ENCODE measurements at places on chromosomes 3 and 15. TPM values are rescaled to one million over a fixed set of nuclear protein-coding genes. Genes with fewer than 3 reads are reported as not detected.

GRCh38 chr3:195133013-195133412 is 137.9 kb downstream of the XXYLT1 start:
- no peak for DNase-seq

GRCh38 chr3:84961011-84961410 is 2.2 kb downstream of the CADM2 start:
- no peak for DNase-seq

DNA sequence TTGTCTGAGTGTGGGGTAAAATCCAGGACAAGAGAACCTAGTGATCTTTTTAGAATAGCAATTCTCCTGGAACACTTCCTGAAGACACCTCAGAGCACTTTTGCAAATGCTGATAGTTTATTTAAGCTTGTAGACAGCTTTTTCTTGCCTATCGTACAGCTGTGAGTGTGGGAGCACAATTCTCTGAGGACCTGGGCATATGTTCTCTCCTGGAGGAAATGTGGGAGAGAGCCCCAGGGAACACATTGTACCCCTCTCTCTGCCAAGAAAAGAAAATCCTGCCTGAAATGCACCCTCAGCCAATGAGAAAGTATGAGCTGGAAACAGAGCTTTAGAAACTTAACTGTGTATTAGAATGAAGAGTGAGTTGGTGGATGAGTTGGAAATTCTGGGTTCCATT is 308.3 kb upstream of the SEMA6D start:
- DNase-seq = peak; percentile 61

GRCh38 chr15:52097180-52097579 is 15.4 kb downstream of the BCL2L10 start:
- no peak for DNase-seq

DNA sequence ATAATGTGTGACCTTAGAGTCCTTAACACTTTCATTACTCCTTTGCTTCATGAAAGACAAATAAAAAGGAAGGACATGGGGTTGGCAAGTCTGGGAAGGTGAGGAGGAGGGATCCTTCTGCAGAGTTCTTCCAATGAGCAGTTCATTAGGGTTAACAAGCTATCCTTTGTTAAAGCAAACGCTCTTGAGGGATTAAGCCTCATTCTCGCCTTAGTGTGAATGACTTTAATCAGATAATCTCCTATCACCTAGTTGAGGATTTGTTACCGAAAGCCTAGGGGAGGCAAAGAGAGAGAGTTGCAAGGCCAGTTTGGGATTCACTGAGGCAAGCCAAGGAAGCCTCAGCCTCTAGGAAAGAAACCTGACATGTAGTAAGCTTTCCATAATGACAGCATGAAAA is 7.4 kb upstream of the MBNL1 start:
- no peak for DNase-seq

GRCh38 chr3:10484709-10485108 is 20.7 kb downstream of the ATP2B2 start:
- DNase-seq = no peak

- no peak for DNase-seq
Measured at GRCh38 chr3:145882436-145882835, 278.5 kb downstream of the PLOD2 start.

- DNase-seq = no peak
Measured at GRCh38 chr15:29962407-29962806, 120.3 kb upstream of the GOLGA8J start.

DNA sequence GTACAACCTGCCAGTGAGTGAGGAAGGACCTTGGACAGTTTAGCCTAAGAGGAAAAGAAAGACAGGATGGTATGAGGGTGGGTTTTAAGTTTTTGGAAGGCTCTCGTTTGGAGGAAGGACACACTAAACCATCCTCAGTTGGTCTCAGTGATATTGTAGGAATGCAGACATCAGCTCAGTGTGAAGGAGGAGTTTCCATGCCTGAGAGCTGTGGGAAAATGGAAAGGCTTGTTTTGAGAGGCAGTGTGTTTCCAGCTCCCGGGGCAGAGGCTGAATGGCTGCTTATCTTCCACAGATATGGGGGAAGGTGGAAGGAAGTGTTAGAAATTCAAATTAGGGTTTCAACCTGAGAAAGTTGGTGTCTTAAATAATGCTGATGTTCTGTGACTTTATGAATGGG is 89.6 kb upstream of the MYZAP start:
- peak; percentile 42 for DNase-seq

- DNase-seq = no peak
Measured at GRCh38 chr15:88690331-88690730, 51.5 kb downstream of the ISG20 start.

- no peak for DNase-seq
Measured at GRCh38 chr15:100809151-100809550, 70.5 kb upstream of the ALDH1A3 start.

- no peak for DNase-seq
Measured at GRCh38 chr3:34102288-34102687, 303.9 kb downstream of the PDCD6IP start.

DNA sequence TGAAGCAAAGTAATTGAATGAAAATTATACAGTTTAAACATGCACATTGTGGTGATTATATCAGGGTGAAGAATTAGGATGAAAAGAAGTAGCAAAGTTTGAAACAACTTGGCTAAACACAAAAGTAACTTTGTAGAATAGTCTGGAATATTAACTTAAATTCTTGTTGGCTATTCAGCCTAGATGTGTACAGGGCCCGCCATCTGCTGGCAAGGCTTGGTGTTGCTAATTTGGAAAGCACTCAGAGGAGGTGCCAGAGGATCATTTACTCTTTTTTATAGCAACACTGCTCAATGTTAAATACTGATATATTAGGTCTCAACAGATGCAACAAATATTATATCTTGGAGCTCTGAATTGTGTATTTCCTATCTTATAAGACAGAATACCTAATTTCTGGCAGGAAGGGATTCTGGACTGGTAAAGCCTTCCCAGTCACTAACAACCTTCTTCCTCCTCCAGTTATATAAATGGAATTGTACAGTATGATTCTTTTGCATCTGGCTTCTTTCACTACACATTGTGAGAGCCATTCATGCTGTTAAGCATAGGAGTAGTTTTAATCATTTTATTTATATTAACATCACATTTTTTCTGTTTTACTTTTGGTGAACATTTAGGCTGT is 36.1 kb downstream of the TTC23 start:
- DNase-seq = peak; percentile 50

DNA sequence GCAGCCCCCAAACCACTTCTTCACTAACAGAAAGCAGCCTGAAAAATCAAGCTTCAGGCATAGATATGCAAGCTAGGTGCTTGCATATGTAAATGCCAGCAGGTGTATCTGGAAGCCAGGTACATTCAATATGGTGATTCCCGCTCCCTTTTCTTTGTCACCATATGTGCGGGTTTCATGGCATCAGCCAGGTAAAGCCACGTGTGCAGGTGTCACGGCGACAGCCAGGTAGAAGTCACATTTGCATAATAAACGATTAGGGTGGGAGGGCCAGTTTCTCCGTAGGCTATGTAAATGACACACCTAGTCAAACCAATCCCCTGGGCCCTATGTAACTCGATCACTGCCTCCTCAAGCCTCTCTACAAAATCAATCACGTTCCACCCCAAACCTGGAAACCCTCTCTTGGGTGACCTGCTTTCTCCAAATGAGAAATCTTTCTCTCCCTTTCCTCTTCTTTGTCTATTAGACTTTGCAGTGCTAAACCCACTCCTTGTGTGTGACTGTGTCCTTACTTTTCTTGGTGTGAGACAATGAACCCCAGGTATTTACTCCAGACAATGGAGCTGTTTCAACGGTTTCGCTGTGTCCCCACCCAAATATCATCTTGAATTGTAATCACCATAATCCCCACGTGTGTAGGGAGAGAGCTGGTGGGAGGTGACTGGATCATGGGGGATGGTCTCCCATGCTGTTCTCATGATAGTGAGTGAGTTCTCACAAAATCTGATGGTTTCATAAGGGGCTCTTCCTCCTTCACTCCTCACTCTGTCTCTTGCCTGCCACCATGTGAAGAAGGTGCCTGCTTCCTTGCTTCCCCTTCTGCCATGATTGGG is 44.6 kb downstream of the ONECUT1 start:
- DNase-seq = no peak

- no peak for DNase-seq
Measured at GRCh38 chr3:15113471-15113870, 14.5 kb upstream of the RBSN start.

DNA sequence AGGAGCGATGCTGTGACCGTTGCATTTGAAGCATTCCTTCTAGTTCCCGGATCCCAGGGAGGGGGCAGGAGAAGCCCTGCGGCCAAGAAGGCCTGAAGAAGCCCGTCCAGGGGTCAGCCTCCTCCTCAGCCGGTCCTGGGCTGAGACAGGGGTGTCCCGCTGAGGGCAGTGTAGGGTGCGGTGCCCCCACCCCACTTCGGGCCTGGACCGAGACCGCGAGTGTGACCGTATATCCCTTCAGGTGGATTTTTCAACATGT is 2.8 kb downstream of the OCA2 start:
- DNase-seq = no peak

DNA sequence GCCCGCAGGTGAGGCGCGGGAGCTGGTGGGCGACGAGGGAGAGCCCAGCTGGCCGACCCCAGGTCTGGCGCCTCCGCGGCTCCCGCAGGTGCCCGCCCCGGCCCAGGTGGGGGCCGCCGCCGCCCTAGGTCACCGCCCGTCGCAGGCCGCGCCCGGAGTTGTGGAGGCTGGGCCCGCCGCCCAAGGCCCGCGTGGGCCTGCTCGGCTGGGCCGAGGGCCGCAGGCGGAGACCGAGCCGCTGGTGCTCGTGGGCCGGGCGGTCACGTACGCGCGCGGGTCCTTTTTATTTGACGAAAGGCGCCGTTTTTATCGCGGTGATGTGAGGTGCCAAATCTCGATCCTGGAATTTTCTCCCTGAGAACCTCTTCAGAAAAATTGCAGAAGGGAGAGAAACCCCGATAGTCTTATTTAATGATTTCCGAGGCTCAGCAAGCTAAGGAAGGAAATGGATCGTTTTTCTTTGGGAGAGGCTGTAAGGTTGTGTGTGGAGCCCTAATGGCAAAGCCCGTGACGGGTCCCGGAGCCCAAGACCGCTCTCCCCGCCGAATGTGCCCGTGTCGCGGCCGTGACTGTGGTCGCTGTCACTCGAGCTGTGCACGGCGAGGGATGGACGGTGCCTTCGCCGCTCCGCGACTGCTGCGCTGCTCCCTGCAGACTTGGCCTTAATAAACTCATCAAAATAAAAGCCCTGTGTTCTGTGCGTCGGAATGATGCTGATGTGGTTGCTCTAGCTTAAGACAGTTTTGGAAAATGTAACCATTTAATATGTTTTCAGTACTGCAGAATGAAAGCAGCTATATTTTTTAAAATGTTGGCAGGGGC is 612 bp downstream of the APPL1 start:
- DNase-seq = peak; percentile 55

DNA sequence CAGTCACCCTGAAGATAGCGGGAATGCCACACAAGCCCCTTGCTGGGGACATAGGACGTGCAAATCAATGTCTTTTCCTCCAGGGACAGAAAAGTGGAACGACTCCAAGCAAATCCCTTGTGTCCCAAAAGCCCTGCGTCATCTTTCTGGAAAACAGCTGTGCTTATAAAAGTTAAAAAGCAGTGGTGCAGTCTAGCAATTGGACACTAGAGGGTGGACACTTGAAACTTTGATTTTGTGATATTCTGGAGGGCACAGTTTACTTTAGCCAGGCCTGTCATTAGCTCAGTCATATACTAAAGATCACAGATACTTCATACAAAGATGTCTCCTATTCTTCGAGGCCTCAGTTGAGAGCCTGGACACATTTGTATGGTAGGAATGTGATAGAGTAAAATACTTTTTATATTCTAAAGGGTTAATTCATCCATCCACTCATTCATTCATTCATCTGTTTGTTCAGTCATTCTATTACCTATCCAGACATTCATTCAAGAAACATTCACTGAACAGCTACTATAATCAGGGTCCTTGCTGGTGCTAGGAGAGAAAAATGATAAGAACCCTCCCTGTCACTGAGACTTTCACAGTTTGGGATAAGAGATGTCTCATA is 63.8 kb upstream of the ANKRD34C start:
- peak; percentile 4 for DNase-seq

DNA sequence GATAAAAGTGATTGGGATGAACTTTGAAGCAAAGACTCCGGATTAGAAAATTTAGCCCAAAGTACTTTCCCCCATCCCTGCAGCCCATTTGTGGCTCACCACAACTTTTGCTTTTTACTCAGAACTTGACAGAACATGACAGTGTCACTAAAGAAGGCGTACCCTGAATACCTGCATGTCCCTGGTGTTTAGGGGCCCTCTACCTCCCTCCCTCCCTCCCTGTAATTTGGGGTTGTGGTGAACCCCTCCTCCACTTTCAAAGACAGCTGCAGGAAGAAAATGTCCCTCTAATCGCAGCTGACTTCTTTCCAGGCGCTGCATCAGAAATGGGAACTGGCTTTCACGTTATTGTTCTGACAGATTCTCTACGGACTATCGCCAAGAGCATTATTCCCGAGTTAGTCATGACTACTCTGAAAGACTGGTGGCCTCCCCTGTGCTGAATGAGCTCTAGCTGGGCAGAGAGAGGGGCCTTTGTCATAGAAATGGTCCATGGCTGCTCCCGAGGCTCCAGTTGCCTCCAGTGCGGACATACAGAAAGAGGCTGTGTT is 93.2 kb upstream of the ARHGEF3 start:
- peak; percentile 88 for DNase-seq

GRCh38 chr3:28130836-28131235 is 110.6 kb upstream of the CMC1 start:
- DNase-seq = no peak

GRCh38 chr3:105561876-105562275 is 195.2 kb downstream of the ALCAM start:
- DNase-seq = no peak

GRCh38 chr3:31241533-31241932 is 291.2 kb upstream of the STT3B start:
- no peak for DNase-seq

GRCh38 chr3:40179016-40179415 is 130.5 kb upstream of the EIF1B start:
- DNase-seq = peak; percentile 66

DNA sequence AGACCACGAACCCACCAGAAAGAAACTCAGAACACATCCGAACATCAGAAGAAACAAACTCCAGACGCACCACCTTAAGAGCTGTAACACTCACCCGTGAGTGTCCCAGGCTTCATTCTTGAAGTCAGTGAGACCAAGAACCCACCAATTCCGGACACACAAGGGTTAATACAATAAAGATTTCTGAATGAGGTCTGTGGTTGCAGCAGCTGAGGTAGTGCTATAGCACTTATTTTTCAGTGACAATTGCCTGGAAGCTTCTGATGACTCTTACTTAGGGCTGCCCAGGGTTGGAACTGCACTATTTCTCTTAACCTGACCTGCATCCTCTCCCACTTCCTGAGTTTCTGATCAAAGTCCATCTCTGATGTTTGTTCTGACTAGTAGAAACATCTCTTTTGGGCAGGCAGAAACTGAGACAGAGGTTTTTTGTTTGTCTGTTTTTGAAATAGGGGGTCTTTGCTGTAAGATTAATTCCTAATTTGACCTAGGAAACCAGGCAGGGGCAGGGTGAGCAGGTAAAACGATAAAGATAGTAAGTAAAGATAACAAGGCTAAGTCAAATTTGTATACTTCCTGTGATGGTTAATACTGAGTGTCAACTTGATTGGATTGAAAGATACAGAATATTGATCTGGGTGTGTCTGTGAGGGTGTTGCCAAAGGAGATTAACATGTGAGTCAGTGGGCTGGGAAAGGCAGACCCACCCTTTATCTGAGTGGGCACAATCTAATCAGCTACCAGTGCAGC is 169.1 kb downstream of the GAP43 start:
- peak; percentile 80 for DNase-seq

The FSD2 gene
- not detected for total RNA-seq

The PTPN23 gene
- 11.6 TPM for total RNA-seq

The TMEM207 gene
- total RNA-seq = not detected

The GOLGA8S gene
- under 0.01 TPM for total RNA-seq

The LNP1 gene
- total RNA-seq = 3.1 TPM

The C3orf49 gene
- not detected for total RNA-seq

The CYP1A1 gene
- under 0.01 TPM for total RNA-seq

The MYL3 gene
- total RNA-seq = 0.50 TPM

The PEX5L gene
- 0.51 TPM for total RNA-seq
